ENCODE measurements at places on chromosomes 1 and 21. TPM values are rescaled to one million over a fixed set of nuclear protein-coding genes. Genes with fewer than 3 reads are reported as not detected.

Gene PTPRC
- total RNA-seq, result 13.3 TPM

Gene AGMAT
- 45.4 TPM for total RNA-seq

Gene TSPEAR
- not detected for total RNA-seq

Gene PTAFR
- total RNA-seq, result 1.8 TPM

Gene PARP1
- total RNA-seq, result 145 TPM

Gene SELENBP1
- total RNA-seq, result 561 TPM

Gene FCRL5
- total RNA-seq, result 19.0 TPM

DNA sequence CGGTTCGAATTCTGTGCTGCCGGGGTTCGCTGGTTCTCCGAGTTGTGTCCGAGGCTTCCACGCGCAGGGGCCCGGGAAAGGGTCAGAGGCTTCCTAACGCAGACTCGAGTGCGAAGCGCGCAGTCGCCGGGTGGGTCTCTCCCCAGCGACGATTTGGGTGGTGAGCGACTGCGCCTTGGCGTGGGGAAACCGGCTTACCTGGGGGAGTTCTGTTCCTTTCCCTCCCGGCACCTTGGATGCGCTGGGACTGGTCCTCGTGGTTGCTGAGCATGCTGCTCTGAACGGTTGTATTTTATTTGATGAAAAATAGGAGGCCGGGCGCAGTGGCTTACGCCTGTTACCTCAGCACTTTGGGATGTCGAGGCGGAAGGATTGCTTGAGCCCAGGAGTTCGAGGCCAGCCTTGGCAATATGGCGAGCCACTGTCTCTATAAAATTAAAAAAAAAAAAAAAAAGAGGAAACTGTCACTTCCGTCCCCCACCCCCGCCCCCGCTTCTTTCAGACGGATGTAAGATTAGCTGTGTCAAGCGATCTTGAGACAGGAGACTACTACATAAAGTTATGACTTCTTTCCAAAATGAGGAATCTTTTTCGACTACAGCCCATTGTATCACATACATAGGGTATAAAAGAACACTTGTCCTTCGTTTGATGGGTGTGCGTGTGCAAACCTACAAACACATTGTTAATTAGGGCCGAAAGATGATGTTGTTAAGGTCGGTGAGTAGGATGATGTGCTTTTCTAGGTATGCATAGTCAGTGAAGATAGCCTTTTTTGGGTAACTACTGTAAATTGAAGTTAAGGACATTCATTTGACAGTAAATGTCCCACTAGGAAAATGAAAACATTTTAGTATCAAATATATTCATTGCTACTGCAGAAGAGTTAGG is at the start of gene CCDC18:
Gene CCDC18 (plus strand): TSS at position 2 of the 891 bp plus-strand sequence. CDS start 2,638 bp downstream, outside the sequence.
- no peak for DNase-seq

GRCh38 chr1:27366411-27367159 is at the start of gene MAP3K6:
MAP3K6 (minus strand) TSS chr1:27366961; CDS start chr1:27366597, 364 bp downstream.
- peak; percentile 59 for DNase-seq

- DNase-seq, result no peak
Measured at GRCh38 chr21:41671212-41671762, 95.6 kb downstream of the RIPK4 start.

DNA sequence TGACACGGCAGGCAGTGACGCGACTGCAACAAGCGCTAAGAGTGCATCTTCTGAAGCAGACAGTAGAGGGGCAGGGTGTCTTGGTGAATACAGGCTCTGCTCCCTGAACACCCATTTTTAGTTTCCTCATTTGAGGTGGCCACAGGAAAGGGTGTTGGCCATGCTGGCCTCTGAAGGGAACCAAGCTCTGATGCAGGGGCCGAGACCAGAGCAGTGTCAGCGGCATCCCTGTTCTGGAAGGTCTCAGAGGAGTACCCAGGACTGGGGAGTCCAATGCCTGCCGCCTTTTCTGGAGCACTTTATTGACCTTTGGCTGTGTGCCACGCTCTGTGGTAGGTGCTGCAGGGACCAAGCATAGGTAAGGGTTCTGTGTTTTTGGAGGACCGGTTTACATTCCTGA is 100.4 kb downstream of the KCNJ6 start:
- DNase-seq, result no peak

DNA sequence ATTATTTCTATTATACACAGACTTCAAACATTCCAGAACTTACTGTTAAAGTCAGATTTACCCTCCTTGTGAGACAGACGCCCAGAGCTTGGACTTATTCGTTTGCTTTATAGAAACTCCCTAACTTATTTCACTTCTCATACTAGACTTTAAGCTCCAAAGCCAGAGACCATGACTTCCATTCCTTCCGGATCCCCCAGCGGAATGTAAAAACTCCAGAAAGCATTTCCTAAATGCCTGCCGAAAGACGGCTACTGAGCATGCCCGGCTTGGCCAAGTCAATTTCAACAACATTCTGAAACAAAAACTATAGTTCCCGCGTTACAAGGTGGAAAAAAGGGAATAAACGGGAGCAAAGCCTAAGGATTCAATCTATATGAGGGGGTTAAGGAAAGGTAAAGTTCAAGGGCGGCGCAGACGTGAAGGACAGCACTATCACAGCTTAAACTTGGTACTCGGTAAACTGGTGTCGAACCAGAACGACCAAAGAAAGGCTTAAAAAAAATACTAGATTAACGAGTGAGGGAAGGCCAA is 1.1 kb downstream of the USP48 start:
- no peak for DNase-seq

- no peak for DNase-seq
Measured at GRCh38 chr1:220483700-220484099, 44.2 kb upstream of the MARK1 start.

DNA sequence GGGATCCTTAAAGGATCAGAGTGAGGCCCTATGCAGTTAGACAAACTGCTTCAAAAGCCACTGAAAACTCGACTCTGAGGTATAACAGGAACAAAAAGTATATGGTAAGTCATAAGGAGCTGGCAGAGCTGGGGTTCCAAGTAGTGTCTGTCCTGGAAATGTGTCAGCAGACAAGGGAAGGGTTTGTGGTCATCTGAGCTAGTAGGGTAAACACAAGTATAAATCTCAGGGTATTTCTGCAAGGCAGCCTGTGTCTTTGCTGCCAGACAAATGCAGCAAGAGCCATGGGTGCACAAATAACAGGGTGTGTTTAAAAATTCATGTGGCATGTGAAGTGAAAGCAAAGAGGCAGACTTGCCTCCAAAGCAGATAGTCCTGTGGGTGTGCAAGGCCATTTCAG is 759.0 kb upstream of the ADAMTS5 start:
- no peak for DNase-seq

GRCh38 chr1:153541641-153542590 is 1.2 kb upstream of the S100A5 start:
- DNase-seq, result no peak

- no peak for DNase-seq
Measured at GRCh38 chr1:229885568-229886495, 181.2 kb upstream of the GALNT2 start.

GRCh38 chr1:216332462-216332861 is 90.8 kb downstream of the USH2A start:
- DNase-seq, result no peak

DNA sequence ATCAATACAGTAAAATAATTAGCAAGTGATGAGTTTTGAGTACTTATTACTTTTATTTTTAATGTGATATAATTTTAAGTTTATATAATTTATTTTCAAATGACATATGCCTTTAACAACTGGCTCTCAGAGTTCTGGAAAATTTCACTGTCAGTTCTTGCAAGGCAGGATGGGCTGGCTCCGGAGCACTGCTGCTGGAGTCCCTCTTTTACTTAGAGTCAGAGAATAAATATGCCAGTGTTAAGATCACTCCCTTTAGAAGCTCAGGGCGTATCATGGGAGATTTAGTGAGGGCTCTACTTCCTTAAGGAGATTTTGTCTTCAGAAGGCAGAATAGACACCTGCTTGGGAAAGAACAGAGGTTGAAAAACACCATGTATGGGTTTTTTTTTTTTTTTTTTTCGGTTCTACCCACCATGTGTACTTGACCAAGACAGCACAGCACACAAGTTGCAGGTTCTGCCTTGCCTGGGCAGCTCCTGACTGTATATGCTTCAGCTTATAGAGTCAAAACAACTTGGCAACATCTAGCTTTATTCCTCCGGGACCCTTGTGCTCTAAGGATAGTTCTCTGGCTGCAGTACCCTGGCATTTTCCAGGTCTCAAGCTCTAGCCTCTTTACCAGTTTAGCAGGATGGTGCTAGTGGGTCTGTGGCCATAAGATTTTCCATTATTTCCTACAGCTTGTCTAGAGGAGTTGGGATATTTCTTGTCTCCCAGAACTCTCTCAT is 29.7 kb upstream of the FMOD start:
- DNase-seq, result no peak

GRCh38 chr1:7052701-7053100 is 267.4 kb downstream of the CAMTA1 start:
- no peak for DNase-seq

- DNase-seq, result no peak
Measured at GRCh38 chr1:85427331-85427730, 37.6 kb downstream of the DDAH1 start.

- DNase-seq, result no peak
Measured at GRCh38 chr1:240254006-240254405, 162.3 kb downstream of the FMN2 start.

- no peak for DNase-seq
Measured at GRCh38 chr1:179264507-179264906, 29.1 kb upstream of the SOAT1 start.

- DNase-seq, result peak; percentile 70
Measured at GRCh38 chr1:21622466-21623315, 46.5 kb downstream of the RAP1GAP start.

- DNase-seq, result no peak
Measured at GRCh38 chr1:153921803-153922075, 1.0 kb downstream of the GATAD2B start.

GRCh38 chr1:39214998-39215873 is 10.7 kb downstream of the MACF1 start:
- DNase-seq, result no peak

- peak; percentile 85 for DNase-seq
Measured at GRCh38 chr1:109927911-109928321, 17.3 kb downstream of the CSF1 start.

DNA sequence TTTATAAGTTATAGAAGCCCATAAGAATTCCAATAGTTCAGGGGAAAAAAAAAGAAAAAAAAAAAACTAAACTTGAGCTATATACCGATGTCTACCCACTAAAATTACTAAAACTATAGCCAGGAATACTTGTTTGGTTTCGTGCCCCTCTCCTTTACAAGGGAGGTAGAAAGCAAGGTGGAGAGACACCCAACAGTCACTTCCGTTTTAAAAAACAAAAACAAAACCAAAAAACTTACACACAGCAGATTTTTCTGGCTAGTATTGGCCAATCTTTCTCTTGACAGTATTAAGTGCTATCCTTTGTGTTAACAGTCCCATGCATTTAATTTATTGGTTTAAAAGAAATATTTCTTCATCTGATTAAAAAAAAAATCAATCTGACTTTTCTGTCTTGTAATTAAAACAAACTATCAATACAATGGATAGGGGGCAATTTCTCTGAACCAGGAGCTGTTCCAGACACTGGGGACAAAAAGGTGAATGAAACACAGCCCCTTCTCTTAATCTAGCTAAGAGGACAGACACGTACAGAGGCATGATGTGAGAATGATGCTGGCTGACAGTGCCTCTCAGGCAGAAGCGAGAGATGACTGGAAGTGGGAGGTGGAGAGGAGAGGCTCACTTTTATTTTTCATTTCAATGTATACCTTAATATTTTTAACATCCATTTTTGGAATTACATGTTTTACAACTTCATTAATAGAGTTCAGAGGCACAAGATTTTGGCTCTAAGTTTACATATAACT is 214.8 kb downstream of the RERE start:
- no peak for DNase-seq

DNA sequence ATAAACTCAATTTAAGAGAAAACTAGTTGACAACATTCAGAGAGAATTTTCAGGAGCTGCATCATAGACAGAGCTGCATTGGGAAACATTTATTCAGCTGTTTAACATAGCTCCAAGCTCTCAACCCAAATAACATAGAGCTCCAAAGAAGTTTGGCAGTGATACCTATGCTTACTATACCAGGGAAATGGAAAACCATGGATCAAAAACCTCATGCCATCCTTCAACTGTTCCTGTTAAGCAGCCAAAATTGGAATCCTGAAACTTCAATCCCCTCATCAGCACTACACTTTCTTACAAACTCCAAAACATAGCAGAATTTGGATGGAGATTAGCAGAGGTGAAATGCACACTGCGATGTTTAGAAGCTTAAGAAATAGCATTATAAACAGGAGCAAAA is 164.4 kb downstream of the USH2A start:
- no peak for DNase-seq

DNA sequence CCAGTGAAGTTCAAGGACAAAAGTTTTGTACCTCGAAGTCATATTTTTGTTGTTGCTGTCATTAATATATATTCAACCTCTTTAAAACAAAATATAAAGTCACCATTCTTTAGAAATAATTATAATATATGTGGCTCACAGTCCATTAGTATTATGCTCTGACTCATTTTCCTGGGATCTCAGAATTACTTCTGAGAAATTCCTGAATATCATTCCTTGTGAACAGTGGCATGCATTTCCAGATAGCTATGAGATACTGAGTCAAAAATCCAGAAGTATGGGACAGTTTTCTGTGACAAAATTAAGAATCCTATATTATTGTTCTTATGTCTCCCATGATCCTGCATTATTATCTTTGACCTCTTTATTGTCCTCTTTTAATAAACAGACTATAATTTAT is 13.8 kb upstream of the RGS21 start:
- DNase-seq, result no peak

- DNase-seq, result no peak
Measured at GRCh38 chr1:97196825-97197516, 475.4 kb downstream of the PTBP2 start.

DNA sequence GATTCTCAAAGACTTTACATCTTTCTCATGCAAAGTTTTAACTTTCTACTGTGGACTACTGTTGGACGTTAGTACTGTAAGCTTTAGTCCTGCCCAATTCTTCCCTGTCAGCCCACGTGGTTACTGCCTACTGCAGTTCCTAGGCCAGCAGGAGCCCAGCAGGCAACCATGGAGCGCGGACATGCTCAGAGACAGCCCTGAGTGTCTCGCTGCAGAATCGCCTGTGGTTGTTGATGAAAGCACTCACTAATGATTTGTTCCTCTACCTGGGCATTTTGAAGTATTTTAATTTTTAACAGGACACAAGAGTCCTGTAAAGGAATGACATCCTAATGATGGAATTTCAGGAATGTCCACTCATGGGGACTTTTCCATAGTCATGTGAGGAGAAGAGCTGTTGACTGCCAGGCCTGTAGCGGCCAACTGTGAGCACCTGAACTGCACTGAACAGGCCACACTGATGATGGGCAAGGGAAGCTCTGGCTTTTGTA is 44.1 kb downstream of the PGBD5 start:
- no peak for DNase-seq

DNA sequence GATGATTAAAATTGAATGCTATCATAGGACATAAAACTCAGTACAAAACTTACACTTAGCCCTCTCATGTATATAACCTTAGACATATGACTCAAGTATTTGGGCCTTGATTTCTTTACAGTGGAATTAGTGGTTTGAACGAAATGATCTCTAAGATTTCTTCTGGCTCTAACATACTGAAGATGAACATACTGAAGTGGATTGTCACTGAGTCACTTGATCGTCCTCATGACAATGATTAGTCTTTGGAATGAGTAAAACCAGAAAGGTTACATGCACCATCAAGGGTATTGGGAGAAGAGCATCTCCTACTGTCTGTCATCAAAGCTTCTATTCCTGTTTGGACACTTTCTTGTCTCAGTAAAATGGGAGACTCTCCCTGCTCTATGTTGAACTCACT is 17.4 kb downstream of the FMN2 start:
- DNase-seq, result no peak
